BJ (cell line): ENCODE measurements at places on chromosomes 2 and 18. TPM values are rescaled to one million over a fixed set of nuclear protein-coding genes. Genes with fewer than 3 reads are reported as not detected.

ADI1 gene
- polyA plus RNA-seq, result 53.3 and 57.6 TPM in 2 replicates

CBLN2 gene
- not detected in 2 replicates for polyA plus RNA-seq

FBXO11 gene
- polyA plus RNA-seq, result 21.5 and 37.9 TPM in 2 replicates

DNA sequence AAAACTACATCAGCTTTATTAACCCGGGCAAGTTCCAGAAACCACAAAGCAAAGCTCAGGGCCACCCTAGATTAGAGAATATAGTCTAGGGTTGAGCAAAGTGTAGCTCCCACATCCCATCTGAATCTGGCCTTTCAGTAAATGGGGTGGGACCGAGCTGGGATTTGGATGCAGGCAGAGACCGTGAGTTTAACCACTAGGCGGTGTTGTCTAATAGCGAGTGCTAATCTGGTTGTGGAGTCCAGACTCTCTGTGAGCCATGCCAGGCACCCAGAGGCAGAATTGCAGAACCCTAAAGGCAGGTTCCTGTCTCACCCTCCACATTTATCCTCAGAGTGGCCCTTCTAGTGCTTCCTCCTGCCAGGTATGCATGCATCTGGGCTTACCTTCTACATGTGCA is 435.9 kb downstream of the TSN start:
- DNase-seq, result no peak

- no peak for DNase-seq
These were observed 217.3 kb downstream of the ETAA1 start for GRCh38 chr2:67614454-67614853.

TUBB8B gene
- polyA plus RNA-seq, result 0.10 TPM in 1 of 2 replicates, not detected in the other

SLC9A2 gene
- not detected in 2 replicates for polyA plus RNA-seq

LRP2 gene
- not detected in 2 replicates for polyA plus RNA-seq

GRCh38 chr2:236095504-236095903 is 72.7 kb downstream of the GBX2 start:
- no peak for DNase-seq

- no peak for DNase-seq
These were observed 45.1 kb upstream of the FAM98A start for GRCh38 chr2:33644215-33644614.

GRCh38 chr2:11506611-11506969 is 27.3 kb upstream of the GREB1 start:
- DNase-seq, result no peak

CIB4 gene
- polyA plus RNA-seq, result not detected in 2 replicates

GRCh38 chr2:190382851-190383250 is 25.3 kb upstream of the MFSD6 start:
- DNase-seq, result no peak

GRCh38 chr2:32894119-32894728 is 52.5 kb upstream of the LTBP1 start:
- no peak for DNase-seq

- peak; percentile 50 for DNase-seq
These were observed 72.9 kb downstream of the PKP4 start for GRCh38 chr2:158529379-158530259.

- DNase-seq, result no peak
These were observed 194.5 kb downstream of the EPHA4 start for GRCh38 chr2:221377597-221377996.

DNA sequence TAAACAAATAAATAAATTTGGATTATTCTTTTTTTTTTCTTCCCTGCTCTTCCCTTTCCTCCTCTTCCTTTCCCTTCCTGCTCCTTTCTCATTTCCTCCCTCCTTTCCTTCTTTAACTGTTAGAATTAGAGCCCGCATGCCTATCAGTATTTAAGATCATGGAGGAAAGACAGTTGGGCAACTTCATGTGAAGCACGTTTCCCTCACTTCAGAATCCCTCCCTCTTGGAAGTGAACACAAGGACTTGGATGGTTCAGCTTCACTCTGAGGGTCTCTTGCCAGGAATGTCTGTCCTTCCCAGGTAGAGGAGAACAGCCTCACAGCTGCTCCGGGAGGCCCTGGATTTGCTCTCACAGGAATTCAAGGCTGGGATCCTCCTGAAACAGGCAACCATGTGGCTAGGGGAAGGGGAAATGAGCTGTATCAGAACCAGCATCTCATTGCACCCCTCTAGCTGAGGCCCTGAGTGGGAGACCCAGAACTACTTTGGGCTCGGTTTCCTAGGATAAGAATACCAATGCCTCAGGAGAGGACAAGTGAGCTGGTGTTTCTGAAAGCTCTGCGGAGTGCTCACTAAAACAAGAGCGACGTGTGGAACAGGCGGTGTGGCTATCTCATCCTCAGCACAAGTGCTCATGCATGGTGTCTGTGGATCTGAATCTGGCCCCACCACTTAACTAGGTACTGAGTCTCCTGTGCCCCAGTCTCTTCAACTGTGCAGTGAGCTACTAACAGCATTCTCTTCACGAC is 230.5 kb downstream of the MYCN start:
- no peak for DNase-seq

DNA sequence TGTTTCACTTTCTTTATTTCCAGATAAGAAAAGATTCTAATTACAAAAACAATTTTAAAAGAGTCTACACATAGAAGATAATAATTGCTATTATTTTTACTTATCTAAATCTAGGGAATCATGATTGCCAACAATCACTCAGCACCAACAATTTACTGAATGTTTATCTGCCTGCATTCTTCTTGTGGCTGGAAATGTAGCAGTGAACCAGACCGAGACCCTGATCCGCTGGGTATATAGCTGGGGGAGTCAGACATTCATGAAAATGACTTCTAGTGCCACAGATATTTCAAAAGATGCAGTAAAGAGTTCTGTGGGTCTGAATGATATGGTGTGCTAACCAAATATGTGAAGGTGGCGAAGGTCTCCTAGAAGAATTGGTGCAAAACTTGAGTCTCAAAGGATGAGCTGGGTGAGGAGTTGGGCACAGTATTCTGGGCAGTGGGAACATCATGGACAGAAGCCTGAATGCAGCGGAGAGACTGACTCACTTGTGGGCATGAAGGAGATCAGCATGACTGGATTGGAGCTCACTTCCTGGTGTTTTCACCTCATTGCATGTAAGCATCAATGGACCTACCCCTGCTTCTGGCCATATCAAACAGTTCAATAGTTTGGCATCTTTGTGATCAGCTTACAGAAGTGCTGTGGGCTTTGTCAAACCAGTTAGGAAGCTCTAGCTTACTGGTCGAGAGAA is 26.1 kb upstream of the FN1 start:
- no peak for DNase-seq

DNA sequence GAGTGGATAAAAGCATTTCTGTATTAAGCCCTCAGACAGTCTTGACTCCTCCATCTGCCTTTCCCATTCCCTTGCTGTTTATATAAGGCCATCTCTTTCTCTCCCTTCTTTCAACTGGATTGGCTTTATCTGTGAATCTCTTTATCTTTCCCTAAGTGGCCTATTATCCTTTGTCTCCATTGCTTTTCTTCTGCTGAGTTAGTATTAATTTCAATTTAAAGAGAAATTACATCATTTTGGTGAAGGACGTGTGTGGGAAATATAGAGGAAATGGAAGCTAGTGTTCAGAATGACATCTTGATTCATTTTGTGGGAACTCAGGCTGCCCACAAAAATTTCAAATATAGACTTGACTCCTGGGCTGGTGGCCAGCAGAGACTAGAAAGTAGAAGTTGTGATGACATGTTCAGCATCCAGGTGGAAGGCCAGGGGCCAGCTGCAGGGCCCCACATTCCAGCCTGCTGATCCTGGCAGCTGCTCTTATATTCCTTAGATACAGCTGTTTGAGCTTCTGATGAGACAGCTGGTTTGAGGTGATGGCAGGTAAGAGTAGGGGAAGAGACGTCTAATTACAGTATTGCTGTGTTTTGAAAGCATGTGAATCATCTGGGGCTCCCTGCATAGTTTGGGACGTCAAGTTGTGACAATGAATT is 52.3 kb downstream of the DIS3L2 start:
- DNase-seq, result peak; percentile 85

DNA sequence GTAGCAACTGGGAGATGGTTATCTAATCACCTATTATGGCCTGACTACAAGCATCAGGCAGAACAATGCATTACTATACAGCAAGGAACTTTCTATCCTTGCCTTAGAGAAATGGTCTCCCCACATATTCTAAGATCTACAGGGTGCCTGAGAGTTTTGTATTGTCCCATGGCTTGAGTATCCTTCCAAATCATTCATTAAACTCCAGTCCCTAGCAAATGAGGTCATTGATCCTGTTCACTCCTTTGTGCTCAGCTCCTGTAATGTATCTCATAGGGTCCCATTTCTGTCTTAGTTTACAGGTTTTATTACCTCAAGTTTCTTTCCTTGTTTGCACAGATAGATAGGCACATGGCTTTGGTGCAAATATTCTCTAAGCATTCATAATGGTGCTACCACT is 9.0 kb downstream of the HNMT start:
- DNase-seq, result no peak
